ENCODE measurements at places on chromosomes 6 and 20.

GRCh38 chr6:167745670-167746389 is 80.9 kb upstream of the AFDN start:
- no peak for DNase-seq

DNA sequence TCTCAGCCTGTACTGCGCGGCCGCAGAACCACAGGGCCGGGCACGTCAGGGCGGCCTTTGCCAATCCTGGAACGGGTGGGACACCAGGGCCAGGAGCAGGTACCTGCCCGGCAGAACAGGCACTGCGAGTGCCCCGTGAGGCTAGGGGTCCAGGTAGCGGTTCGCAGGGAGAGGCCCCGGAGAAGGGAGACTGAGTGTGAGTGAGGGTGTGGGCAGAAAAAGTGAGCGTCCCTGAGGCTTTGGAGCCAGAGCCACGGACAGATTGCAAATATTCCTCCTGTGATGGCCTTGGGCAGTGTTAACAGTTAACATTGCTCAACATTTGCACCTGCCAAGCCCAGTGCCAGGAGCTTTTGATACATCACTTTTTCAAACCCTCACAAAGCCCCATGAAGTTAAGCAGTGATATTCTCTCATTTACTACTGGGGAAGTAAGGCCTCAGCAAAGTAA is 491 bp downstream of the GNMT start:
- DNase-seq: no peak

GRCh38 chr6:150531957-150532356 is 67.7 kb upstream of the PLEKHG1 start:
- no peak for DNase-seq

DNA sequence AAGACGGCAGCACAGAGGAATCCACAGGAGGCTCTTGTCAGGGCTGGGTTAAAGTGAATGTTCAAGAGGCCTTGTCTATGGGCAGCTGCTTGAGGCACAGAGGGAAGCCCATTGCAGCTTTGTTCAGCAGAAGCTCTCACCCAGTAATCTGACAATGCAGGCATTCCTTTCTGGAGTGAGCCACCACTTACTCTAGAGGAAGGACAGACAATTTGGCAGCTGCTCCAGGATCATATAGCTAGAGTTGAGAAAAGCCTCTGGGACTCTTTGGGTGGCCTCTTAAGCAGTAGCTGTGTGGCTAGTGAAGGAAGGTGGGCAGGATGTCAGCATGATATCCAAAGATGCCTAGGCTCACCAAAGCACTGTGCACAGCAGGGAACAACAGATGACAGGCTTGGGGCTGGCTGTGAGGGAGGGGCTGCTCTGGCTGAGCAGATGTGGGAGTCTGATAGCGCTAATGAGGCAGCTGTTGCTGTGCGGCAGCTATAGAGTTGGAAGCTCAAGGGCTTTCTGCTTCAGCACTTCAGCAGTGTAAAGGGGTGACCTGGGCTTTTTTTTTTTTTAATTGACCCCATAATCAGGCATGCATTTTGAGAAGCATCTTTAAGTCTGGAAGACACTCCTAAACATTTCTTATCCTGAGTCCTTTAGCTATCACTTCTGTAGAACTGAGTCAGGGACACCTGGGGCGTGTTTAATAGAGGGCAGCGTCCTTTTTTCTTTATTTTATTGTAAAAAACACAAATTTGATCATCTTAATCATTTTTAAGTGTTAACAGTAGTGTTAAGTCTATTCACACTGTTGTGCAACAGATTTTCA is 27.2 kb downstream of the CMTR1 start:
- DNase-seq: no peak

DNA sequence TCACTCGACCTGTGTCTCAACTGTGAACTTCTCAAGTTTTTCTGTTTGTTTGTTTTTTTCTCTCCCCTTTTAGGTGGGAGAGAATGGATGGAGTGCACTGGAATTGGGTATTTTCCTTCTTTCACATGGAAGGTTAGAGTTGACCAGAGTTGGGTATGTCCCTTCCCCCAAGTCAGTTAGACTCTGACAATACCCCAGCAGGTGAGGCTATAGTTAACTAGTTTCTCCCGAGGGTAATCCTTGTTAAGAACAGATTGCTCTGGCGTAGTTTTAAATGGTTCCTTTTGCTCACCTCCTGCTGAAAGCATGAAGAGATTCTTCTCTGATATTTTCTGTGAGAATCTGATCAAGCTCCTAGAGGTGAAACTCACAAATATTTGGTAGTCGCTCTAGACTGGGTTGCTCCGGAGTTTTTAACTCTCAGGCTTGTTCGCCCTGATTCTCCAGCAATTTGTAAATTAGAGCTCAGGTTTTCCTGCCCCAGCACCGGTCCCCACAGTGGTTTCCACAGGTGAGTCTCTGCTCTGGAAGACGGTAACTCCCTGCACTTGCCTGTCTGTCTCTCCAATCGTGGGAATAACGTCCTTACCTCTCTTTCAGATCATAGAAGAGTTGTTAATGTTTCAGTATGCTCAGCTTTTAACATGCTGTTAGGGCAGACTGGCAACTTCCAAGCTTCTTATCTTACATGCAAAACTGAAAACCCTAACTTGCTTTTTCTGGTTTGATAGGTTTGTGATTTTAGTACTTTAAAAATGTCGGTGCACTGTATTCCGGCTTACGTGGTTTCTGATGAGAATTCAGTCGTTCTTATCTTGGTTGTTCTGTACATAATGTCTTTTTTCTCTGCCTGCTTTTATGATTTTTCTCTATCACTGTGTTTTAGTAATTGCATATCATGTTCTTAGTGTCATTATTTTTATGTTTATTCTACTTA is 111.2 kb upstream of the HIVEP1 start:
- DNase-seq: no peak

DNA sequence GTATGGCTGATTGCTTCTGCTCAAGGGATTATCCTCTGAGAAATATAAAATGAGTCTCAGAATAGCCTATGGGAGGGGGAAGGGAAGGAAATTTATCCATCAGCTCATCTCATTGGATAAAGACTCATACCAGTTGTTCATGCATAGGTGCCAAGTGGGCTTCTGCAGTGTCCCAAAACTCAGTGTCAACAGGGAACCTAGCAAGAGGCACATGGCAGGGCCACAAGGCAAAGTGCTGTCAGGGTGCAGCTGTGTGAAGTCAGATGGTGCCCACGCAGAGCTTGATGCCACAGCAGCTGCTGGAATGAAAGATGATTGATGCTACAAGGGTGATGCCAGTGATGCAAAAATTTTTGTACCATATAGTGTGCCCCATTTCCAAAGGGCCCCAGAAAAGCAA is 3.2 kb upstream of the CHD6 start:
- DNase-seq: no peak
